Occipital lobe (tissue), 3 donors: ENCODE measurements at places on chromosomes 16 and 17.

DNA sequence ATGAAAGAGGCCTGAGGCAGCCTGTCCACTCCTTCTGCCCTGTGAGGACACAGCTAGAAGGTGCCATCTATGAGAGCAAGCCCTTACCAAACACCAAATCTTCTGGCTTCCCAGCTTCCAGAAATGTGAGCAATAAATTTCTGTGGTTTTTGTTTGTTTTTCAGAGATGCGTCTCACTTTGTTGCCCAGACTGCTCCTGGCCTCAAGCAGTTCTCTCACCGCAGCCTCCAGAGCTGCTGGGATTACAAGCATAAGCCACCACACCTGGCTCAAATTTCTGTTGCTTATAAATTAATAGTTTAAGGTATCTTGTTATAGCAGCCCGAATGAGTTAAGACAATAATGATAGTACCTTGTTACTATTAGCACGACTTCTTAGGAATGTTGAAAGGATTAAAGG, 12.5 kb upstream of the SLC16A11 start:
- DNase-seq, result no peak

DNA sequence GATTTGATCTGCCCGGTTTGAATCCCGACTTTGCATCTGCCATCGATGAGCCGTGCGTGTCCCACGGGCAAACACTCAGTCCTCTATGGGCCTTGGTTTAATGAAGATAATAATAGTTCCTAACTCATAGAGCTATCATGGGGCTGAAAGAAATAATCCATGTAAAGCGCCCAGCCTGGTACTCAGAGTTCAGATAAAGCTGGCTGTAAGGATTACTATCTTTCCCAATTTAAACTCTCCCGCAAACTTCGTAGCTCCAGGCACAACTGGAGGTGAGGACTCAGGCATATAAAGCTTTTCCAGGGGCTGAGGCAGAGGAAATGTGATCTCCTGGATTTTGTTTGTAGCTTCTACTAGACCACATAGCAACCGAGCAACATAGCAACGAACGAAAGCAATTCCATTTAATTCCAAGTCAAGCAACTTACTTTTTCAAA, 16.3 kb downstream of the ALOX15 start:
- DNase-seq, result no peak

GRCh38 chr17:62656446-62656845, 29.0 kb downstream of the MRC2 start:
- DNase-seq, result no peak

DNA sequence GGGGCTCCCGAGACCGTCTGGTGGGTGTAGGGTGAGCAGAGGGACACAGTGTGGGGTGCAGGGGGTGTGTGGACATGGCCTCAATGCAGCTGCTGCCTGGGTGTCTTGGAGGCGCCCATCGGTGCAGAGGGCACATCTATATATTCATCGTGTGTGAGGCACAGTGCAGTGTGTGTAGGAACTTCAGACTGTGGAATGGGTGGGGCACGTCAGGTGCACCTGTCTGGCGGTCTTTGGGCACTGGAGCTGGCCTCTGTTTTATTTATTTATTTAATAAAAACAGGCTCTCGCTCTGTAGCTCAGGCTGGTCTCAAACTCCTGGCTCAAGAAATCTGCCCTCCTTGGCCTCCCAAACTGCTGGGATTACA, 16.8 kb downstream of the LASP1 start:
- no peak for DNase-seq

GRCh38 chr17:64002658-64003525, 4.7 kb downstream of the PRR29 start:
- DNase-seq, result no peak
